ENCODE measurements at places on chromosomes 7 and 10.

- DNase-seq: no peak
These were observed 1014.5 kb upstream of the LRRTM3 start for GRCh38 chr10:65911151-65911835.

GRCh38 chr10:131199646-131200045 is 111.9 kb downstream of the TCERG1L start:
- no peak for DNase-seq

DNA sequence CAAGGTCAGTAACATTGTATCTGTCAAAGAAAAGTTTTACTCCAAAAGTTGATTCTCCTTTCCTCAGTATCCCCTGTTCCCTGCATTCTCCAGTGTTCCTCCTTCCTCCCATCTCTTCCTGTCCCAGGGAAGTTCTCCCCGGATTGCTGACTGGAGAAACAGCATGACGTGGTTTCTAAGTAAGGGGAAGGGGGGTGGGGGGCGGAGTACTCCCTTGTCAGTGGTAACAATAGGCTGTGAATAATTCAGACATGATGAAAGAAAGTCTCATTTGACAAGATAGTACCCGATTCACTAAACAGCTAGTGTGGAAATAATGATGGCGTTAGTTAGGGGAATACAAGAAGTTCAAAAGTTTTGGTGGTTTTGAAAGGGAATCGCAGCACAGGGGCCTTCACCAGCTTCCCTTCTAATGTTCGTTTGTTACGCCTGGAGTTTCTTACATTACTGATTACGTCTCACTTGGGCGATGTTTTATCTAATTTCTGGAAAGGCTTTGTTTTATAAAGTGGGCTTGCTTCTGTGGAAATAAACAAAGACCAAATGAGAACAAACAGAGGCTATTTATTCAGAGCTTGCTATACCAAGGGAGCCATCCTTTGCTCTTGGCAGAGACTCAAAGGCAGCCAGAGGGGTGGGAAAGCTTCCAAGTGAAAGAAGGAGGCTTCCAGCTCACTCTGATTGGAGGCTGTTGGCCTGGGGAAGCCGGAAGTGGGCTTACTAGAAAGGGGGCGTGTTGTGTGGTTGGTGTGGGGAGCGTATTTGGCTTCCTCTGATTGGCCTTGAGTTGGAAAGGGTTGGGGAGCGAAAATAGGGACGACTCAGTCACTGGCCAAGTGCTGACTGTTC is 453.7 kb downstream of the SDK1 start:
- peak; percentile 9 for DNase-seq

GRCh38 chr10:90969947-90970673 is 49.2 kb upstream of the ANKRD1 start:
- peak; percentile 3 for DNase-seq

- no peak for DNase-seq
These were observed 12.0 kb upstream of the ZNF33B start for GRCh38 chr10:42650374-42650773.

DNA sequence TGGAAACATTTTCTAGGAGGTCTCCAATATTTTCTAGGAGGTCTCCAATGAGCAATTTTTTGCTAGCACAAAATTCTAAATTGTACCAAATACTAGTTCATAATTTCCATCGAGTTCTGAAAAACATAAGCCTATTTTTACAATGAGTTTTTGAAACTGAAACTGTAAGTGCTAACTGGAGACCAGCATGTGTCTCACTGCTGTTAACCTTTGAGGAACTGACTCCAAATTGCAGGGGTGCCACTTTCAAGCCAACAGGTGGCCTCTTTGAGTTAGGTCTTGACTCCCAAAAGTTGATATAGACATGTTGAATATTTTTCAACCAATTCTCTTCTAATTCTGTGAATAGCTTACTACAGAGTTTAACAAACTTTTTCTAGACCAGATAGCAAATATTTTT is 58.8 kb downstream of the CAV1 start:
- no peak for DNase-seq

DNA sequence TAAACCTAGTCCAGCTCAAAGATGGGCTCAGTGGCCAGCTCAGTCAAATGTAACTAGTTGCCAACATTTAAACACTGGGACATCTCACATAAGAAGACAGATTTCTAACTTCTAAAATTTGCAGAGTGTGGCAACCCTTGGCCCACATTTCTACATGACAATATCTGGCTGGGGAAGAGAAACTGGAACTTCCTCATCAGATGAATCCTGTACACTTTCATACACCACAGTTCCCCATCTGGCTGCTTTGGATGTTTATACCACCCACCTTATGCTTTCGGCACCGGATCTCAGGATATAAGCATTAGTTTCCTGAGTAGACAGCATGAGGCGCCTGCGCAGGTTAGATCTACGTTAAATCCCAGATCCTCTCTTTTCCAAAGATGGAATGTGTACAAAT is 199.3 kb downstream of the PRKG1 start:
- no peak for DNase-seq

DNA sequence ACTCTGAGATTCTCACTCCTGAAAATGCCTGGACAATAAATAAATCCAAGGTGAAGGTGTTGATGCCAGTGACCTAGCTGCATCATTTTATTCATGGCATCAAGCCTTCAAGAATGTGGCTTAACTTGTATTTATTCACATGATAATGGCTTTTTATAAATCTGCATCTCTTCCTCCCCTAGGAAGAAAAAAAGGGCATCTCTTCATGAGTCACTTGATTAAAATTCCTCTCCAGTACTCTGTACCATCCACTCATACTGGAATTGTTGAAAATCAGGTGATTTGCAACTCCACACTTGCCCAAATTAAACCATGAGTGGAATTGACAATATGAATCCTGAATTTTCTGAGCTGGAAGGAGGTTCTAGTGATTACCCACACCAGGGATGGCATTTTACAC is 30.2 kb downstream of the PTPRE start:
- no peak for DNase-seq
